AG09319 (cell line): ENCODE measurements at places on chromosomes 7 and 10.

- DNase-seq = no peak
Observed at GRCh38 chr10:839550-840205, 91.8 kb downstream of the LARP4B start.

DNA sequence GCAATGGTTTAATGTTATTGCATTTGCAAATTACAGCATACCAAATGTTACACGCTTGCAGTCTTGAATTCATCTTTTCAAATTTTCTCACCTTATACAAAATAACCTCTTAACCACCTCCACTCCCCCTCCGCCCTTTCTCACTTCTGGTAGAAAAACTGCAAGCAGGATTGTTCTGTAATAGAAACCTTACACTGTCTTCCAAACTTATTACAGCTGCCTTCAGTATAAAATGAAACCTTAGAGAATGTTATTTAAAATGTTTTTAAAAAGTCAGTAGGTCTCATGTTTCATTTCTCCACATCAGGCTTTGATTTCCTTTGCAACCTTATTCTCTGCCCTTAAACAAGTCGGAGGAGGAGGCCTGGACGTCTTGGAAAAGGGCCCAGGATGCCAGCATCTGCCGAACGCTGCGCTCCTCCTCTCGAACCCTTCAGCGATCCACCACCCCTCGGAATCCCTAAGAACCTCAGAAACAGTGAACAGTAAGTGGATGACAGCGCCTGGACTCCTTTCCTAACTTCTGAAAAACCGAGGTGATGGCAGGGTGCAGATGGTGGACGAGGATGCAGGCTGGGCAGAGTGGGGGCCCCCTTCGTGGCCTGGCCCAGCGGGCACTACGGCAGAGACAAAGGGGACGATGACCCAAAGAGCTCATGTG lies 74.0 kb downstream of the FGFR2 start:
- DNase-seq = no peak

- DNase-seq = no peak
Observed at GRCh38 chr10:86064931-86065662, 301.5 kb downstream of the GRID1 start.

- no peak for DNase-seq
Observed at GRCh38 chr10:103685880-103686669, 169.3 kb downstream of the SH3PXD2A start.

DNA sequence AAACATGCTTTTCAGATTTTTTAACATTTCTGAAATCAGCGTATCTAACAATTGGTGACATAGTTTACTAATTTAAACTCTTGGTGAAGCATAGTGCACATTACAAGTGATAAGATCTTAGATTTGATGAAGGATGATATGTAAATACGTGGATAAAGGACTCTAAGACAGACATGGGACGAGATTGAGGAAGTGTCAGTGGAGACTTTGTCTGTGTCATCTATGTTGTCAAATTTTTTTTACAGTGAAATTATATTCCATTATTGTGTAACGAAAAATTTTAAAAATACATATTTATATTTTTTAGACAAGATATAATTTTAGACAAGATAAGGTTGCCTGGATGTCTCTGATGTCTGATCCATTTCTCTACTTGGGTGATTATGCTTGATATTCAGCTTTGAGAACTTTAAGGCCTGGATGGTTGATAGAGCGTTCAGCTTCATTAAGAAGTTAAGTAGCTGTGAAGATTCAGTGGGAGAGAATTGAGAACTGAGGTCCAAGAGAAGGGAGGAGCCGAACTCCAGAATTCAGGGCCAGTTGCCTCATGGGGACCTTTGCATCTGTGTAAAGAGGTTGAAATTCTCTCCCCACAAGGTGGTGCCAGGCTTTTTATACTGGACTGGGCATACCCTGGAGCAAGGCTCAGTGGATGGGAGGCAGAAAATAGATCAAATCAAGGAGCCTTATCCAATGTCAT lies 62.7 kb downstream of the KAT6B start:
- DNase-seq = no peak

GRCh38 chr10:125392154-125392553 lies 231.8 kb upstream of the CTBP2 start:
- no peak for DNase-seq

- DNase-seq = no peak
Observed at GRCh38 chr10:81027223-81027622, 489.5 kb downstream of the SH2D4B start.

- no peak for DNase-seq
Observed at GRCh38 chr10:133292919-133293809, 15.5 kb downstream of the TUBGCP2 start.

DNA sequence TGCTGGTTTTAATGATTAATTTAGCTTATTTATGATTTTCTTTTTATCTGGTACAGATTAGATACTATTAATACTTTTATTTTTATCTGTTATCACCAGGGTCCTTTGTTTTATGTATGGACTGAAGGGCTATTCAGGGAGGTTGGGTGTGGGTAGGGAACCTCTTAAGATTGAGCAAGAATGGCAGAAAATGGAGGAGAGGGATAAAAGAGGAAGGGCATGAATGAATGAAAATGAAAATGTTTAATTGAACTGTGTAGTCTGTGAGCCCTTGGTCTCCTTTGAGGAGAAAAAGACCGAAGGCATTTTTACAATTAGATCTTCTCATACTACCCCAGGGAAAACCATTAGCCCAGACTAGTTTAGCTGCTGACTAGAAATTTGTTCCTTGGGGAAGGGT lies 93.1 kb downstream of the CDK14 start:
- no peak for DNase-seq

DNA sequence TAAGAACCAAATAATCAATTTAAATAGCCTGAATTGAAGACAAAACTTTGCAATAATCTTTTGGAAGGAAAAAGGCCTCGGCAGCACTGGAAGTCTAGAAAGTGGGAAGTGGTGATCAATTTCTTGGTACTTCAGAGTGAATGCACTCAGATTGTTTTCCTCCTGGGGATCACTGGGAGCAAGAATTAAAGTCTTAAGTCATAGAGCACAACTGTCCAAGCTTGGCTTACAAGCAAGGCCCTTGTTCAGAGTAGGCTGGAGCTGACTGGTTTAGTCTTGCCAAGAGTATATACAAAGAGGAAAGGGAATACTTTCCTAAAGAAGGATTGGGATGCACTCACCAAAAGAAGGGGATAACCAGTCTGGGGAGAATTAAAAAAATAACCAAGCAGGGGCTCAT lies 637.1 kb downstream of the CCSER2 start:
- no peak for DNase-seq

- no peak for DNase-seq
Observed at GRCh38 chr10:80390740-80391139, 17.6 kb upstream of the PRXL2A start.
